ENCODE measurements at places on chromosomes 3 and 15. TPM values are rescaled to one million over a fixed set of nuclear protein-coding genes. Genes with fewer than 3 reads are reported as not detected.

The MYZAP gene
- total RNA-seq: 5.1 TPM

The SCN11A gene
- under 0.01 TPM for total RNA-seq

The POLR2M gene
- 103 TPM for total RNA-seq

The SGO1 gene
- total RNA-seq: 0.73 TPM

The BCL2A1 gene
- total RNA-seq: 511 TPM

The ACTRT3 gene
- not detected for total RNA-seq

The GCNT3 gene
- total RNA-seq: not detected

The CHSY1 gene
- total RNA-seq: 22.2 TPM

The KIF23 gene
- total RNA-seq: 1.2 TPM

The DCLK3 gene
- under 0.01 TPM for total RNA-seq

The SCG5 gene
- total RNA-seq: 0.21 TPM

The MB21D2 gene
- total RNA-seq: 8.7 TPM

The ACTR8 gene
- 8.1 TPM for total RNA-seq

The FBXW12 gene
- not detected for total RNA-seq

The LSAMP gene
- not detected for total RNA-seq

The NR2F2 gene
- not detected for total RNA-seq

The MYRIP gene
- total RNA-seq: not detected

The CYP8B1 gene
- total RNA-seq: under 0.01 TPM

The KBTBD13 gene
- under 0.01 TPM for total RNA-seq

The VPS33B gene
- 9.1 TPM for total RNA-seq

The PARP15 gene
- total RNA-seq: 44.4 TPM

The PEX5L gene
- not detected for total RNA-seq

The SLC9C1 gene
- total RNA-seq: 0.10 TPM

The GUCA1C gene
- not detected for total RNA-seq

The AADACL2 gene
- not detected for total RNA-seq

The CHCHD4 gene
- 1.9 TPM for total RNA-seq

The FGF12 gene
- under 0.01 TPM for total RNA-seq

The GOLGA6L7 gene
- total RNA-seq: not detected

The EPHB3 gene
- total RNA-seq: 1.6 TPM

The FANCD2OS gene
- not detected for total RNA-seq

The QTRT2 gene
- 50.8 TPM for total RNA-seq

The CADPS gene
- under 0.01 TPM for total RNA-seq

The TMC3 gene
- not detected for total RNA-seq

The USP8 gene
- 73.7 TPM for total RNA-seq

The C3orf49 gene
- total RNA-seq: not detected

The LRRC31 gene
- total RNA-seq: not detected

The CLDN16 gene
- total RNA-seq: 0.10 TPM

The NRROS gene
- 43.4 TPM for total RNA-seq

The SH2D7 gene
- total RNA-seq: not detected

The CLRN1 gene
- total RNA-seq: not detected

The ATP13A3 gene
- 179 TPM for total RNA-seq
